DND-41 (cell line): ENCODE measurements at places on chromosomes 1 and 21.

DNA sequence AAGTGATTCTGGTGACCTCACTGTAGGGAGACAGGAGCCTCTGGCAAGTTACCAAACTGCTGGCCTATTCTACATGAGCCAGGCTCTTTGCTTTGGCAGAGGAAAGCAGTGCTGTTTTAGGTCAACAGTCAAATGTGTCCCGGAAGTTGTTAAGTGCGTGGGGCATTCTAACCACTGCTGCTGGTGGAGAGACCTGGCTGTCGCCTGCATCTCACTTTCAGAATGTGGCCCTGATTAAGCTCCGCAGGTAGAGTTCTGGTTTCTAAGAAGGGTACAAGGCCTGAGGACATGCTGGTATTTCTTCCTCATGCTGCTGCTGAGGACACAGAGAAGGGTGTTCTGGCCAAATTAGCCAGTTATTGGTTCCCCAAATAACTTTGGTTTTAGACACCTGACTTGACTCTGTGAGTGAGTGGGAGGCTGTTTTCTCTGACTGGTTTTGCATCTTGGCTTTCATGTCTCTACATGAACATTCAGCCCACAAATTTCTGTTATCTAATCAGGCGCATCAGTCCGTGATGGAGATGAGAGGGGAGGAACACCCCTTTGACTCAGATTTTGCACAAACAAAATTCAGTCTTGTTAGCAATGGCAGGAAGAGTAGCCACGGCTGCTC lies 120.8 kb downstream of the LMO4 start:
- no peak for DNase-seq
- H3K4me3 ChIP-seq, result no peak overlapping the region
- H3K27me3 ChIP-seq, result no peaks in the 10 kb centered on the region
- no peak overlapping the region for H3K27ac ChIP-seq
- H3K4me1 ChIP-seq, result no peaks in the 10 kb centered on the region
- no peaks in the 10 kb centered on the region for H3K36me3 ChIP-seq

GRCh38 chr1:3504151-3504821 lies 49.8 kb downstream of the ARHGEF16 start:
- H3K27ac ChIP-seq, result no peak overlapping the region
- no peaks in the 10 kb centered on the region for H3K4me1 ChIP-seq
- no peaks in the 10 kb centered on the region for H3K27me3 ChIP-seq
- H3K36me3 ChIP-seq, result no peaks in the 10 kb centered on the region
- DNase-seq, result no peak
- no peak overlapping the region for H3K4me3 ChIP-seq

DNA sequence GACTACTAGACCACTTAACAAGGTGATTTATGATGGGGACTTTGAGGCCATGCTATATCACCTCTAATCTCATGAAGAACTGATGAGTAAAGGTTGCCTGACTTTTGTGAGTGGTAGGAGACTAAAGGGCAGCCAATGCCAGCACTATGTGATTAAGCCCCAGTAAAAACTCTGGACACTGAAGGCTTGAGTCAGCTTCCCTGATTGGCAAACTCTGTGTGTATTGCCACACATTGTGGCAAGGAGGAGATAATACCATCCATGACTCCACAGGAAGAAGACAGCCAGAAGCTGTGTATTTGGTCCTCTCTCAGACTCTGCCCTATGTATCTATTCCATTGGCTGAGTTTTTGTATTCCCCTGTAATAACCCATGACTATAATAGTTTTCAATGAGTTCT lies 413.3 kb upstream of the ZRANB2 start:
- H3K4me3 ChIP-seq, result no peak overlapping the region
- H3K27ac ChIP-seq, result no peak overlapping the region
- H3K4me1 ChIP-seq, result peaks cover 14% of the 10 kb centered on the region

GRCh38 chr1:178155481-178156255 lies 61.8 kb downstream of the RASAL2 start:
- H3K4me1 ChIP-seq, result no peaks in the 10 kb centered on the region
- DNase-seq, result no peak
- no peak overlapping the region for H3K27ac ChIP-seq
- no peak overlapping the region for H3K4me3 ChIP-seq
- peaks cover 3% of the 10 kb centered on the region for H3K27me3 ChIP-seq
- H3K36me3 ChIP-seq, result no peaks in the 10 kb centered on the region

GRCh38 chr1:43541721-43542401 lies 11.2 kb downstream of the PTPRF start:
- no peaks in the 10 kb centered on the region for H3K36me3 ChIP-seq
- H3K27me3 ChIP-seq, result no peaks in the 10 kb centered on the region
- H3K27ac ChIP-seq, result no peak overlapping the region
- no peak overlapping the region for H3K4me3 ChIP-seq
- H3K4me1 ChIP-seq, result no peaks in the 10 kb centered on the region
- DNase-seq, result no peak

GRCh38 chr1:212791261-212791675 lies 309 bp downstream of the NSL1 start:
- peak overlapping the region; percentile 72 for H3K27ac ChIP-seq
- H3K4me1 ChIP-seq, result peaks cover 55% of the 10 kb centered on the region
- peak overlapping the region; percentile 66 for H3K4me3 ChIP-seq
- DNase-seq, result no peak
- no peaks in the 10 kb centered on the region for H3K27me3 ChIP-seq
- H3K36me3 ChIP-seq, result peaks cover 16% of the 10 kb centered on the region
